ENCODE measurements at places on chromosomes 5 and 9.

- no peak for DNase-seq
These were observed 7.0 kb downstream of the SH3GLB2 start for GRCh38 chr9:129021091-129021490.

DNA sequence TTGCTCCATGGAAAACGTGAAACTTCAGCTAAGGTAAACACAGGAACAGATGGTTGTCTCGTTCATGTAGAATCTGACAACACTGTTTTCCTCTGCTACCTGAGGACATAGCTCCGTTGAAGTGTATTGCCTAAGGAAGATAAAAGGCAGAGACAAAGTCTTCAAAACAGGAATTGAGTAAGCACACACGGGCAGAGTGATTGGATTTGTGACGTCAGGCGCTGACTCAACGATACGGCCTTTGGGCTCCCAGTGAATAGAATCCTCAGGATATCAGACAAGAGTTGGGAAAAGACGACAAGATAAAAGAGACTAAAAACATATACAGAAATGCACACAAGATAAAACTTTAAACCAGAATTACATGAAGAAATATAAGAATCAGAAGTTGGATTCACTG, 787.1 kb upstream of the CTNND2 start:
- DNase-seq: no peak

DNA sequence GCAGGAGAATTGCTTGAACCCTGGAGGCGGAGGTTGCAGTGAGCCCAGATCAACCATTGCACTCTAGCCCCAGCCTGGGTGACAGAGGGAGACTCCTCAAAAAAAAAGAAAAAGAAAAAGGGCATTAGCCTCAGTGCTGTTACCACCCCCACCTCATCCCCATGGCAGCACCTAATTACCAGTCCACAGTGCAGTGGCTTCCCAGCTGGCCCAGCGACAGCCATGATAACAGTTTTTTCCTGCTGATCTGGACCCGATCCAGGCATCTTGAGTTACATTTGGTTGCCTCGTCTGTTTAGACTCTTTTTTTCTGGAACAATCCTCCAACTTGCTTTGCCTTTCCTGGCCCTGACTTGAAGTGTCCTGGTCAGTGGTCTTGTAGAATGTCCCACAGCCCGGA, 24.4 kb downstream of the NCS1 start:
- no peak for DNase-seq

DNA sequence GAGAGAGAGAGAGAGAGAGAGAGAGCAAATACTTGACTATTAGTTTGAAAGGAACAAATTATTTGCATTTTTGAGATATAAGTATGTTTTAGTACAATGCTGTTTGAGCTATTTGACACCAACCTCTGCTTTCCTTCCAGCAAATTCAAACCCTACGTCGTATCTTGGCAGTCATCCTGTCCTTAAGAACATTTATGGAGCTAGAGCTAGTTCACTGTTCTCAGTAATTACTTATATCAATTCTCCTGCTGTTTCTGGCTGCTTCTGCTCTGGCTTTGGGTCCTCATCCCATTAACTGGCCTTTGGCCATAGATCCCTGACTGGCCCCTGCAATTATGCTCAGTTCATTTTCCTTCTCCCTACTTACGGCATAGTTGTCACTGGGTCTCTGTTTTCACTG, 19.9 kb upstream of the ERAP2 start:
- DNase-seq: no peak

DNA sequence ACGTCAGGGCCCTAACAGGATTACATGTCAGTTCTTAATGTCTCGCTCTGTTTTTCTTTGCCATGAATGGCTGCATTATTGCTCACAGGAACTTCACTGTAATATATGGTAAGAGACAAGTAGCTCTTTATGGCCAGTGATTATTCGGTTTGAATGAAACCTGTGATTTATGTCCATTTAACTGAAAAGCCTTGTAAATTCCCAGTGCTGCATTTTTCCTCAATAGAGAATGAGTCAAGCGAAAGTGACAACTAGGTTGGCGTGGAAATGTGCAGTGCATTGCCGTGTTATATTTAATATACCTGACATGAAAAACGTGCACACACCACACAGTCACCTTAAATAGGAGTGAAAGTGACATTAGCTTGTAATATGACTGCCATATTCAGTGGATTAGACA, 163.1 kb downstream of the PBX3 start:
- no peak for DNase-seq

DNA sequence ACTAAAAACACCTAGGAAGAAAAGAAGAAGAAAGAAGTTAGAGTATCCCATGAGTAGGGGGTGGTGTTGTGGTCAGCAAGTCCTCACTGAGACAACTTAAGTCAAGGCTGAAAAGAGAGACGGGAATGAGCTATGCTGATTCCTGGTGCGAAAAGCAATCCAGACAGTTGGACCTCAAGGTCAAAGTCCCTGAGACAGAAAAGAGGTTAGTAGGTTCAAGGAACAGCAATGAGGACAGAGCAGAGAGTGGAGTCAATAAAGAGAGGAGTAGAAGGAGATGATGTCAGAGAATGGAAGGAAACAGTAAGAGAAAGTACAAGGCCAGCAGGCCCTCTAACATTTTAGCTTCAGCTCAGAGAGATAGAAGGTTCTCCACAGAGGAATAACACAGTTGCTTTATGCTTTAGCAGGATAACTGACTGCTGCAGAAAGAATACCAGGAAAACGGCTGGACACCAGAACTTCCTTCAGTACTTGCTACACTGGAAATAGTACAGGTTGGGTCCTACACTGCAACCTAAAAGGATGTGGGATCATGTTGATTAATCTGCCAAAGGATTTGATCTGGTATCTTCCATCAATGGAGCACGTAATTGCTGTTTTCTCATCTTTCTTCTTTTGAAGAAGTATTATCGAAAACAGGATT, 43.6 kb downstream of the GNAQ start:
- no peak for DNase-seq

- DNase-seq: no peak
These were observed 64.4 kb downstream of the NFIB start for GRCh38 chr9:14249527-14249926.

DNA sequence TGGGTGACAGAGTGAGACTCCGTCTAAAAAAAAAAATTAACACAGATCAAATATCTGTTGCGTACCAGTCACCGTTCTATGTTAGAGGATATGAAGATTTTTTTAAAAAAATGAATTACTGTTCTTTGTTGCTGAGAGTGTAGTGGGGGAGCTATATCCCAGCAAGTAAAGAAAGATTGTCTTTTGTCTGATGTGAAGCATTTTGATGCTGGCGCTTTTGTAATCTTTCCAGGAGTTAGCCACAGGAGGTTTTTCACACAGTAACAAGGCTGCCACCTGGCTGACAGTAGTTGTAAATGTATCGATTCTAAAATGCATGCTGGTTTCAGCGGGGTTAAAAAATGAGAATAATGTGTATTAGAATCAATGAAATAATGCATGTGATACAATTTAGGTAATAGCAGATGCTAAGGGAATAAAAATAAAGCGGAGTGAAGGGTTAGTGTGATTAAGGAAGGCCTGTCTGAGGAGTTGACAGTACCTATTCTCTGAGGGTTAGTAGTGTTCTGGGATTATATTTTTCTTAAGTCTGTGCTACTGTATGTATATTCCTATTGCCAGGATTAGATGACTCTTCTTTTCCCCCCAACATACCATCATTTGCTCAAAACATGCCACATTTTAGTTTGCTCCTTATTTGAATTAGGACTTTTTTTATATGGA, 3.4 kb downstream of the LMNB1 start:
- DNase-seq: no peak

- no peak for DNase-seq
These were observed 319.5 kb downstream of the PIK3R1 start for GRCh38 chr5:68534956-68535520.

DNA sequence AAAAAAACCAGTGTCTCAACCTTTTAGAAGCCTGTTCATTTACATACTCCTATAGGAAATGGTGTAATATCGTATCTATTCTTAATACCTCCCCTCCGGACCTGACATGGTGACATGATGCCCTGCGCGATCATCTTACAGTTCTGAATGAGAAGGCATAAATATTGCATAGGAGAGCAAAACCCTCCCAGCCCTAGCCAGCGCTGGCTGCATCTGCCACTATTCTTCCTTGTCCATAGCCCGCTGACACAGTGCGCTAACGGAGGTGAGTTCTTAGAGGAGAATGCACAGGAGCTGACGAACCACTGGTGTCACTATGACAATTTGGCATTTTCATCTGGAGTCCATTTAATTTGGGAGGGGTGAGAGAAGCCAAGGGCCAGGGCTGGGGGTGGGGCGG, 290.1 kb downstream of the EFNA5 start:
- no peak for DNase-seq

- DNase-seq: no peak
These were observed 148.0 kb downstream of the GHR start for GRCh38 chr5:42570966-42571960.

- no peak for DNase-seq
These were observed 63.8 kb downstream of the TARS1 start for GRCh38 chr5:33504570-33504969.

GRCh38 chr9:124493218-124493617, 14.0 kb downstream of the NR5A1 start:
- no peak for DNase-seq

GRCh38 chr5:100787648-100788047, 115.4 kb downstream of the ST8SIA4 start:
- DNase-seq: no peak

GRCh38 chr5:61293873-61294272, 38.2 kb upstream of the ZSWIM6 start:
- DNase-seq: no peak

GRCh38 chr9:78609450-78609849, 312.5 kb downstream of the PSAT1 start:
- DNase-seq: no peak

GRCh38 chr5:33558489-33558888, 117.7 kb downstream of the TARS1 start:
- no peak for DNase-seq

GRCh38 chr5:132753135-132753987, 6.1 kb downstream of the CCNI2 start:
- no peak for DNase-seq

DNA sequence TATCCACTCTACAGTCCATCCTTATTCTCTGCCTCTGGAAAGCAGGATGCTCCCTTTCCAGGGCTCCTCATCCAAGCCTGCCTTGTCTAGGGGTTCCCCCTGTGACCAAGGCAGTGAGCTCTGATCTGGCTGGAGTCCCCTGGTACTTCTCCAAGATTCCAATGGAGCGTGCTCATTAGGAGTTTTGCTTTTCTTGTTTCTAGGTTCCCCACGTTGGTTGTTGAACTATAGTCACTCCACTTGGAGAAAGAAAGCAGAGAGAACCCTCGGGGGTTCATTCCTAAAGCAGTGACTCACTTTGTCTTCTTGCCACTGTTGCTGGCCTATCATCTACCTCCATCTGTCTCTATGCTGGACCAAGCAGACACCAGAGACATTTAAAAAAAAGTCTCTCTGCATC, 192.6 kb downstream of the TLE4 start:
- DNase-seq: no peak

DNA sequence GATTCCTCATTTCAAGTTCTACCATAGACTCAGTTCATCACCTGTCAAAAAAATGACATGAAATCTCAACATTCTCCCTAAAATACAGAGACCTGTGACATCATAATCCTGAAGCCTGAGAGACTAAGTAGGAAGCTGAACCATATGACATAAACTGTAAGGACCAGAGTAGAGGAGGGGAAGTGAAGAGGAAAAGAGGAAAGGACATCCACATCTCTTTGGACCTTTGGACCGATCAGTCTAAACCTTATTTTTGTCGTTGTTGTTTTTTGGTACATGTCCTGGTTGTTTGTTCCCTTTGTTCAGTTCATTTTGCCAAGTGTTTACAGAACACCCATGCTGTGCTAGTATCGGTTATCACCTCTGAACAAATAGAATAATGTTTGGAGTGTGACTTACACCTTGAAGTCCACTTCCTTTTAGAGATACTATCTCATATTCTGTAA, 41.9 kb downstream of the LURAP1L start:
- DNase-seq: no peak

DNA sequence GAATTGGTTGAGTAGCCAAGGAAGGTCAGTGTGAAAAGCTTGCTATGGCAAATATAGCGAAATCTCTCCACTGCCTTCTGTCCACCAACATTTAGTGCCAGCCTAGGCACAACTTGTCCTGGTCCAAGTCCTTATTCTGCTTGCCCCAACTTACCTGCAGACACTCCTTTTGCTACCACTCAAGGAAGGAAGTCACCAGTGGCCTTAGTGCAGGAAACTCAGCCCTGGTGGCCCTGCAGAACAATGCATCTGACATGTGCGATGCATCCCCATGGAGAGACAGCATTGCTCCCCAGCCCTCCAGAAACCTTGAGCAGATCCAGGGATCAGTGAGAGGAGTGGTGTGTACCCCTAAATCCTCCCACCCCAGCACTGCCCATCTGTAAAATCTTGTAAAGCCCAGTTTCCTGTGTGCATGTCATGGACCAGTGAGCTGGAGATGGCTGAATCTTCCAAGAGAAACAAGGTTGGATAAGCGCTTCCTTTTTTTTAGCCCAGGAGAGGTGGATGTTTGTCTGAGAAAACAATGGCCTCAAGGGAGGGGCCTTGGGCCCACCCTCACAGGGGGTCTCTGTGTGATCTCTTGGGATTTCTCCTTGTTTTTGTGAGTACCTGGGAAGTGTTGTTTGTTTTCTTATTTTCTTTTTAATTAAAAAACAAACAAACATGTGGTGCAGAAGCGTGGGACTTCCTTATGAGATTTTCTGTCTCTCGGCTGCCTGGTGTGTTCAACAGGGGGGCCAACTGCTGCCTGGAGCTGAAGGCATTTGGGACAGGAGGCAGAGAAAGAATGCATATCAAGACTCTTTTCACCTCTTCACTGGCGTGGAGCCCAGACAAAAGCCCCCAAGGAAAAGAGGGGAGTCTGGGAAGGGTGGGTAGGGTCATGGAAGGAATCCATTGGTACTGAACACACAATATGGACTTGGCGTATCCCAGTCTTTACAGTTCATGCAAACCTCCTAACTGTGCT, 3.6 kb downstream of the FOXI1 start:
- no peak for DNase-seq

DNA sequence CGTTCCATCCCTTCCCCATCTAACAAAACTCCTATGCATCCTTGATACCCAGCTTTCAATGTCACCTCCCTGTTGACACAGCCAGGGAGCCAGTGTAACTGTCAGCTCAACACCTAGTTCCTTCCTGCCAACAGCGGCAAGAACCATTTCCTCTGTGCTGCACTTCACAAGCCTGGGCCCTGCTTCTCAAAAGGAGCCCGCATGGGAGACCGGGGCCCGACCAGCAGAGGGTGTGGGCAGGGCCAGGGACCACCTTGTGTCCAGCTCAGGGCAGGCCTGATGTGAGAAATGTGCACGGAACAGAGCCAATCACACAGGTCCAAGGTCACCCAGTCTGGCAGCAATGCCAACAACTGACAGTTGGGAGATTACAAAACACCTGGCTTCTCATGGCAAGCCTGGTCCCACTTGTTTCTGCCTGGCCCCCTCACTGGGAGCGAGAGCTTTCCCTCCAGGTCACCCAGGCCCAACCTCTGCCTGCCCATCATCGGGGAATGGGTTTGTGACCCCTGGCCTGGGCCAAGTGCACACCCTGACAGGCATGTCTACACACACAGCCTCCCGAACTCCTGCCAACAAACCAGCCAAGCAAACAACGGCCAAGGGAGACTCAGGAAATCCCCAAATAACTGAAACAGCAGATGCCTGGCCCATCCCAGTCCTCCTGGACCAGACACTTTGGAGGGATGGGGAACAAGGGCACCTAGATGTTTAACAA, 3.1 kb downstream of the RNF44 start:
- DNase-seq: no peak
